ENCODE measurements at places on chromosomes 7 and 10.

GRCh38 chr10:130963052-130963393 lies 348.5 kb downstream of the TCERG1L start:
- DNase-seq, result no peak

DNA sequence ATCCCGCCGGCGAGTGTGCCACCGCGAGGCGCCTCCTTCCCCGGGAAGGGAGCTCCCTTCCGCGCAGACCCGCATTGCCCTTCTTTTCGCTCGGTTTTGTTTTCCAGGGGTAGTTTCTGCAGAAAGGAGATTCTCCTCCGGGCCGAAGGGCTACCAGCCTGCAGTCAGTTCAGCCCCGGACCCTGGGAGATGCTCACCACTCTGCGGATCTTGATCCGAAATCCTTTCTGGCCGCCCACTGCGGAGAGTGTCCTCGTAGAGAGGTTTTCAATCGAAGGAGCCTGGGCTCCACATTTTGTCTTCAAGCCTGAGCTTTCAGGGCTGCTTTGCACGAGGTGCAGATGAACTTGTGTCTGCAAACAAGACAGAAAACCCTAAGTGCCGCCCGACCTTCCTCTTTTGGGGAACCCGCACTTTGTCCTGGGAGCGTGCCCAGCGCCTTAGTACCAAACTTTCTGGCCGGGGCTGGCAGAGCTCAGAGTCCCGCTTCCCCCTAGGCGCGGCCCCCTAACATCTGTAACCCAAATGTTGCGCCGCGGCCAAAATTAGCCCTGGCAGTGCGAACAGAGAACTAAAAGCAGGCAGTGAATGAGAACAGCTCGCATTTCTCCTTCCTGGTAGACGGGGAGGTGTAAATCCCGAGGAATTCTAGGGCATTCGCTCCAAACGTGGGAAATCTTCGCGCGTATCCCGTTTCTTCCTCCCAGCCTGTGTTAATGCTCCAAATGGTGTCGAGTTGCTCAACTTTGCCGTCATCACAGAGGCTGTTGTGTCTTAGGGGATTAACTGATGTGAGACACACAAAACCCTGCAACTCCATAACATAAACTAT lies 6.7 kb upstream of the EN2 start:
- no peak for DNase-seq

DNA sequence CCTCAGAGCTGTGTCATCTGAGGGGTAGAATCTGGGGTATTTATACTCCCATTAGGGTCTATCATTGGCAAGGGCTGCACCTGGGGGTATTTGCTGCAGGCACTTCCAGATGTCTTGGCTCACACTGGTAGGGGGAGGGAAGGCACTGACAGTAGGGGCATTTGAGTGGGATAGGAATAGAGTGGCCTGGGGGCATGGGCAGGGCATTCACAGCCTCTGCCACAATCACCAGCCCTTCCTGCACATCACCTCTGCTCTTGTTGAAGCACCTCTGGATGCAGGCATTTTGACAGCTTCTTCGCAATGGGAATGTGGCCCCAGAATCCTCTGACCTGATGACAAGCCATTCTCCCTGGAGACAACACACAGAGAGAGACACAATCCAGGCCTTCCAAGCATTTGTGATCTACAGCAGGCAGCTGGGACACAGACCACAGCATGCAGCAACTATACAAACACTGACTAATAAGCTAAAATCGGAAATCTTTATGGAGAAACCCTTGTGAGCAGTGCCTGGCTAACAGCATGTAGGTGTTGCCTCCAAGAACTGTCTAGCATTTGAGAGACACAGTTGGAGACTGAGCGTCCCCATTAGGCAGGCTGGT lies 178.5 kb downstream of the KCNMA1 start:
- no peak for DNase-seq

DNA sequence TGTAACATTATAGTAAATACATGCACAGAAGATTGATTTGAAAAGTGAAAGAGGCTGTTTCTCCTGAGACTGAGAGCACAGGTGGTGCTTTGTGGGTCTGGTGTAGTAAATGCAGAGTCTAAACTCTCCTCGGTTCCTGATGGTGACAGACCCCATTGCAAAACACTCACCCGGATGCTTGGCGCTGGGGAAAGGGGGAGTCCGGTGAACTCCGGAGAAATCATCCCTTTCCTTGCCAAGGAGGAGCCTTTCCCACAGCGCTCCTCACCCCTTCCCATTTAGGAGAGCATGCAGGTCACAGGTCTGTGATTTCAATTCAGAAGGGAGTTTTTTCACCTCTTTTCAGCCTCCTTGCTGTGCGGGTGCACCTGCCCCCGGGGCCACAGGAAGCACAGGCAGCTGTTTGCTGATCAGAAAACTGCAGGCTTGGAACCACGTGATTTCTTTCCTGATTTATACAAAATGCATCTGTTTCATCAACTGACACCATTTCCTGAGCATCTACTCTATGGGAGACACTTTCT lies 75.6 kb upstream of the LYZL2 start:
- DNase-seq, result no peak

GRCh38 chr7:55361560-55361959 lies 3.6 kb upstream of the LANCL2 start:
- DNase-seq, result no peak

GRCh38 chr7:1936531-1937251 lies 266.6 kb downstream of the ELFN1 start:
- DNase-seq, result no peak

GRCh38 chr7:123864012-123864411 lies 19.0 kb downstream of the HYAL4 start:
- no peak for DNase-seq

GRCh38 chr10:125159486-125159931 lies 854 bp downstream of the CTBP2 start:
- no peak for DNase-seq

DNA sequence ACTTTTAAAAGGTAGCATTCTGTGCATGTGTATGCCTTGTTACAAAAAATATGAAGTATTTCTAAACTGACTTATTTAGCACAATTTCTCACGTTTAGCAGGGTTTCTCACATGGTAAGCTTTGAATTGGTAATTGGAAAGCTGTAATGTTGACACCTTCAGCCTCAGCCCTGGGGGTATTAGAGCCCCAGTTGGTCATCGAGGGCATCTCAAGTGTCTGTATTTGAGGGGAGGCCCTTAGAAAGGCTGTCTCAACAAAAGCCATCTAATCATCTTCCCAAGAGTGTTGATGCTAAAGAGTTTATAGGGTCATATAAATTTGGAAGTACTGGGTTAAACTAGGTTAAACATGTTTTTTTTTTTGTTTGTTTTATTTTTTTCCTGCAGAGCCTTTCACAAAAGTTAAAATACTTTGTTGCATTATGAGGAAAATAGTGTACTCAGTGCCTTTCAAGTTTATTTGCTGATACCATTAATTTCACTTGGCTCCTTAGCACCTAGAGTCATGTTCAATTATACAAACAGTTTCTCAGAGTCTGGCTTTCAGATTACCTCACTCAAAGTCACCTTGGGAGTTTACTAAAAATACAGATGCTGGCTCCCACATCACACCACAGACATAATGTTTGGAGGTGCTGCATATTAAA lies 134.0 kb downstream of the CD36 start:
- DNase-seq, result no peak

GRCh38 chr10:28984431-28984830 lies 304.4 kb upstream of the LYZL1 start:
- no peak for DNase-seq

DNA sequence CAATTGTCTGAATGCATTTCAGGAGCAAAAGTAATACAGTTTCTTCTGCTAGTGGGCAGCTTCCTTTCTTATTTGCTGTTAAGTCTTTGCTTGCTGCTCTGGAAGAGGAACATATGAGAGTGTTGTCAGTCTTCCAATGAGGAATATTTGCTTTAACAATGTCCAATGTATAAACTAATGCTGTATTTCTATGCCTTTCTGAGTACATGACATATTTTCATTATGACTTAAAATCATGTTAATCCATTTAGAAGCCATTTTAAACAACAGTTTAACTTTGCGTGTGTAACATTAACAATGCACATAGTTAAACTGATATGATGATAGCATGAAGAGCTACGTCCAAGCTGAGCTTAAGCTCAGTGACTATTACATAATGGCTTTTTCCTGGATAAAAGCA lies 933.4 kb upstream of the GHITM start:
- DNase-seq, result no peak

DNA sequence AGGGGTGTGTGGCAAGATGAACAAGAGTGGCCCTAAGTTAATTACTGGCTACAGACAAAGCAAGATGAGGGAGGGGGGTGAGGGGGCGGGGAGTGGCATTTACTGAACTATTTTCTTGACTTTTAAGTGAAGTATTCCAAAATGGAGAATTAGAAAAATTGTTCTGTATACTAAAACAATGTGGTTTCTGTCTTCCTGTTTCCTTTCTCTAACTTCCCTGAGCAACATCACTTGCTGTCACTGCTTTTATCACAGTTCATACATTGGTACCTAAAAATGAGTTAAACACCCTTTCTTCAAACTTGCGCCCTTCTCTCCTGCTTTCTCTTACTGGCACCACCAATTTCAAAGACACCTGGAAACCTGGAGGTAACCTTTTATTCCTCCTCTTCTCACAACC lies 21.6 kb downstream of the PDZD8 start:
- no peak for DNase-seq

- no peak for DNase-seq
Measured at GRCh38 chr7:152556013-152556755, 119.8 kb downstream of the XRCC2 start.

- no peak for DNase-seq
Measured at GRCh38 chr10:121791761-121792160, 136.1 kb downstream of the ATE1 start.

DNA sequence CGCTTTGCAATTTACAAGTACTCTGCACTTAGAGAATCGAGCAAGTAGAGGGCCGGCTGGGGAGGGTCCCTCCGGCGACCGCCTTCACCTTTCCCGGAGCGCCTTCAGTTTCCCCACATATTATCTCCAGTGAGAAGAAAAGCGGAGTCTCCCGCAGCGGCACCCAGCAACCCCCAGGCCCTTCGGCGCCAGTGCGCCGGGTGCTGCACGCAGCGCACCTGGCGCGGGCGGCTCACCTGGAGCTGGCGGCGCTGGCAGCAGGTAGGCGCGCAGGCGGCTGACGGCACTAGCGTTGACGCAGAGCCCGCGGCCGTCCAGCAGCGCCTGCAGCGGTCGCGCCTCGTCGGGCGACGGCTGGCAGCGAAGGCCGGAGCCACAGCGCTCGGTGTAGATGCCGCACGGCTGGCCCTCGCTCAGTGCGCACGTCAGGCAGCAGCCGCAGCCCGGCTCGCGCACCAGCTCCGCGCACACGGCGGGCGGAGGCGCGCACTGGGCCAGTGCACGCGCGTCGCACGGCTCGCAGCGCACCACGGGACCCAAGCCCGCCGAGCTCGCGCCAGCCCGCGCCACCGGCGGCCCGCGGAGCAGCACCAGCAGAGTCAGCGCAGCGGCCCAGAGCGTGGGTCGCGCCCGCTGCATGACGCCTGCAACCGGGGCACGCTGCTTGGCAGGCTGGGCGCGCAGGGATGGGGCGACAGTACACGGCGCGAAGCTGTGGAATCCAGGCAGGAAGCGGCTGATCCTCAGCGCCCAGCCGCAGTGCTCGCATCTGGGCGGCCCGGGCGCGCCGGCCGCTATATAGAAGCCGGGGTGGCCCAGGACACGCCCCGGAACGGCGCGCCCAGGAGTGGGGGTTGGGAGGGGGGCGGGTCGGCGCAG lies at the start of gene IGFBP3:
Gene IGFBP3, minus strand, starts transcription at position 771 of the 879 bp plus-strand sequence. Its CDS starts 132 bp downstream, at position 639.
- peak; percentile 15 for DNase-seq

- DNase-seq, result no peak
Measured at GRCh38 chr10:29600067-29600466, 34.7 kb downstream of the SVIL start.

- DNase-seq, result no peak
Measured at GRCh38 chr10:71014021-71014805, 125.8 kb upstream of the PCBD1 start.

- DNase-seq, result no peak
Measured at GRCh38 chr10:6669269-6669859, 89.3 kb upstream of the PRKCQ start.

GRCh38 chr10:60955316-60955715 lies 11.3 kb upstream of the RHOBTB1 start:
- DNase-seq, result no peak

DNA sequence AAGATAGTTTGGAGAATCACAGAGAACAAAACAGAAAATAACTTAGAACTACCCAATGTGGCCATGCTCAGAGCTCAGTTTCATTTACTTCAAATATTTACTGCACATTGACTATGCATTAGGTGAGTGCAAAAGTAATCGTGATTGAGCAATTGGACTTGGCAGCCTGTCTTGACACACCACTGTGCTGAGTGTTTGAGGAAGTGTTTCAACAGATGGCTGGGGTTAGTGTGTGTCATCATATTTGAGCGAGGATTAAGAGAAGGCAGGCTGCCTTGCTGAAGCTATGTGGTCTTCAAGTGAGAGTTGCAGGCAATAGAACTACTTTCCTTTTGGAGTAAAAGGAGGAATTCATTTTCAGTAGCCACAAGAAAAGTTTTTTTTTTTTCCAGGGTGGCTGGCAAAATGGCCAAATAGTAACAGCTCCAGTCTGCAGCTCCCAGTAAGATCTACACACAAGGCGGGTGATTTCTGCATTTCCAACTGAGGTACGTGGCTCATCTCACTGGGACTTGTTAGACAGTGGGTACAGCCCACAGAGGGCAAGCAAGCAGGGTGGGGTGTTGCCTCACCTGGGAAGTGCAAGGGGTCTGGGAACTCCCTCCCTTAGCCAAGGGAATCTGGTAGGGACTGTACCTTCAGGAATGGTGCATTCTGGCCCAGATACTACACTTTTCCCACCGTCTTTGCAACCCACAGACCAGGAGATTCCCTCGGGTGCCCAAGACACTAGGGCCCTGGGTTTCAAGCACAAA lies 37.6 kb downstream of the AKR1C4 start:
- DNase-seq, result no peak

Data from T-helper 17 cell (primary cell).